ENCODE measurements at places on chromosomes 3 and 15. TPM values are rescaled to one million over a fixed set of nuclear protein-coding genes. Genes with fewer than 3 reads are reported as not detected.

The PFKFB4 gene
- total RNA-seq = 20.8 TPM

The AADAC gene
- total RNA-seq = not detected

The EFHB gene
- 1.6 TPM for total RNA-seq

The MEGF11 gene
- 6.9 TPM for total RNA-seq

Measured in diencephalon (tissue), 1 donor.